Parietal lobe (tissue), 2 donors: ENCODE measurements at places on chromosomes 1 and 21. TPM values are rescaled to one million over a fixed set of nuclear protein-coding genes. Genes with fewer than 3 reads are reported as not detected.

Gene PADI2
- total RNA-seq: 1.6 TPM

Gene FAM163A
- 0.31 TPM for total RNA-seq

Gene RBP7
- not detected for total RNA-seq

Gene TNNT2
- not detected for total RNA-seq
